ENCODE measurements at places on chromosomes 13 and 19.

DNA sequence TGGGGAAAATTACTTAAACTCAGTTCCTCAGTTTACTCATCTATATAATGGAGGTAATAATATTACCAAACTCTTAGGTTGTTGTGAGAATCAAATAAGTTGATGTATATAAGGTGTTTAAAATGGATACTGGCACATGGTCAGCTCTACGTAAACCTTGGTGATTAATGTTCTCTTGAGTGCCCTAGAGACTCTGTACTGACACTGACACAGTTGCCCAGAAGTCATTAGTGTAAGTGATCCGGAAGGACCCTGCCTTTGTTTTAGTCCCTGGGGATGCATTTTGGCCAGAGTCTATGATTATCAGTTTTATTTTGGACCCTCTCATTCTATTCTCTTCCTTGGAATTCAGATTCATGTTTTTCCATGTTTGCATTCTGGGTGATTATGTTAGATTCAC lies 31.9 kb downstream of the CHST8 start:
- DNase-seq, result no peak

DNA sequence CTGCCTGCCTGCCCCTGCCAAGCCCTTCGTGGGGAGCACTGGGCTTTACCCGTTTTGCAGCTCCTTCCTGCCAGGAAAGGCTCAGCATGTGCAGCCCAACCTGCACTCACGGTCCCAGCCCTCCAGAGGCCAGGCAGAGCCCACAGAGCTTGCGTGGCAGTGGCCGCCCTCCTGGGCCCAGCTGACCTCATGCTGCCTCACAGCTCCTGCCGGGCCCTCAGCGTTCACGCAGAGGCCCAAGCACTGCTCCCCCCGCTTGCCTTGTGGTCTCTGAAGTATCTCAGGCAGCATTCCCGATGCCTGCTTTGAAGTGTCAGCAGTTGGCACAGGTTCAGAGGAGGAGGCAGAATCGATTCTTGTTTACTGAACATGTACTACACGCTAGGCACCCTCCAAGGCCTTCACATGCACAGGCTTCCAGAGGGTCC lies 32.5 kb downstream of the CAPN12 start:
- DNase-seq, result no peak

DNA sequence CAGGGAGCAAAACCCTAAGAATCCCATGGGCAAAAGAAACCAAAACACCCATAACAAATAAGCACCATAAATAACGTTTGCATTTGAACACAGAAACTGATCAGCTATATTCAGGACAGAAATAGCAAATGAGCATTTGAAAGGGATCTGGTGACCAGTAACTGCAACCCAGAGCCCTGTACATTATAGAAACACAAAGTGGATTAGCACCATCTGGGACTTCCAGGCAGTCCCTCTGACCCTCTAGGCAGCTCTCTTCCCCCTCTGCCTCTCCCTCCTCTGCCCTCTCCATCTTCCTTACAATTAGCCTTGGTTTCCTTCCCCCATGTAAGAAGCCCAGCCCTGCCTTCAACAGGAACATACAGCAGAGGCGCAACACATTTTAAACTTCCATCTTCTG lies 215.0 kb downstream of the DCLK1 start:
- no peak for DNase-seq

DNA sequence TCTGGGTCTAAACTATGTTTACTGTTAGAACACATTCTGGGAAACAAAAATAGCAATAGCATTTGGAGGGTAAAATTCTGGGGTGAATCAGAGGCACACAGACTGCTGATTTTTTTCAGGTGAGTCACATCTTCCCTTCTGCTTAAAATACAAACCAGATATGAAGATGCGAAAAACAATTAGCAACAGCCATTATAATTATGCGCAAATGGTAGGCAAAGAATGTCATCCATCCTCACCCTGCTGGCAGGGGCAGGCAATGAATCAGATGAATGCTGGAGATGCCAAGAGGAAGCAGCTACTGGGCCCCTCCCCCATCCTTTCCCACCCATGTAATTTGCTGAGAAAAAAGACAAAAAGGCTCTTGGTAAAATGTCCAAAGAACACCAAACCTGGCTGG lies 282.9 kb downstream of the KLF5 start:
- DNase-seq, result peak; percentile 37

DNA sequence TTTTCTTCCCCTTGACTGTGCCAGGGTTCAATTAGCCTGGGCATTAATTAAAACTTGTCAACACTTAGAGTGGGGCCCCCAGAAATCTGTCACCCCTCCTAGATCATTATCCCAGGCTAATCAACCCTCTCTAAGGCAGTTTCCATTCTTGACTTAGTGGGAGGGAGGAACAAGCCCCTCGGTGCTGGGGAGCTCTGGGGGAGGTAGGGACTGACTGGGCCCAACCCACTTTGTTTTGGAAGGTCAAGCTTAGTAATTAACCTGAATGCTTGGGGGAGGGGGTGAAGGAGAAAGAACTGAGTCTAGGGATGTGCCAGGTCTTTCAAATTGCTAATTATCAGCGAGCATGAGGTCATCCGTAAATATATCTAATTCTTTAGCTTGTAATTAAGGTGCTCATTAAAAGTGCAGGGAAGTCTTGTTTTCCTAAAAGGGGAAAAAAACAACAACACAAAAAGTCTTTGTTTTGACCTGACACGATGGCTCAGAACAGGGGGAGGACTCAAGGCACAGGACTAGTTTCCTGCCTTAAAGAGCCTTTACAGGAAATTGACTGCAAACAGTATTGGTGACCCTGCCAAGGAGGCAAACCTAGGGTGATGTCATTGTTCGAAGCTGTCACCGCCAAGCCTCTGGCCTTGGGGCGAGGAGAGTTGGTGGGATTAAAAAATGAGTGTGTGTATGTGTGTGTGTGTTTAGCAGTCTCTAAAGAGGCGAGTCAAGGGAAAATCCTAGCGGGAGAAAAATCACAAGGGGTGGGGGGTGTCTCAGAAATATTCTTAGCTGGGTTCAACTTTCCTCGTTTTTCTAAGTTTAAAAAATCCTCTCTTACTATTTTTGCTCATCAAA lies 19.4 kb downstream of the ACTN4 start:
- no peak for DNase-seq

DNA sequence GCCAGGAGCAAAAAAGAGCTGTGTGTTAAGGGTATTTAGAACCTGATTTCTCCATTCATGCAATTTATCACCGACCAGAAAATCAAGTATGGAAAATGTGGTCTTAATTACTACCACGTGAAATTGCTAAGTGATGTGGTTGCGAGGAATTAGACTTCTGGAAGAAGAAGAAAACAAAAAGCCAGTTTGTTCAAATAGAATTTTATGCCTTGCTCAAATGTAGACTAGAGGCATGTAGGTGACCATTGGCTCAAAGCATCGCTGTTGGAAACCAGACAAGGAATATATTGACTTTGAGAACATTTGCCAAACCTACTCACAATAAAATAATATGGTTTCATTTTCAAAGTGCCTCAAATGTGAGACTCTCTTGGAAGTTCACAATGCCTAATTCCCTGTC lies 57.3 kb upstream of the LRCH1 start:
- DNase-seq, result no peak

DNA sequence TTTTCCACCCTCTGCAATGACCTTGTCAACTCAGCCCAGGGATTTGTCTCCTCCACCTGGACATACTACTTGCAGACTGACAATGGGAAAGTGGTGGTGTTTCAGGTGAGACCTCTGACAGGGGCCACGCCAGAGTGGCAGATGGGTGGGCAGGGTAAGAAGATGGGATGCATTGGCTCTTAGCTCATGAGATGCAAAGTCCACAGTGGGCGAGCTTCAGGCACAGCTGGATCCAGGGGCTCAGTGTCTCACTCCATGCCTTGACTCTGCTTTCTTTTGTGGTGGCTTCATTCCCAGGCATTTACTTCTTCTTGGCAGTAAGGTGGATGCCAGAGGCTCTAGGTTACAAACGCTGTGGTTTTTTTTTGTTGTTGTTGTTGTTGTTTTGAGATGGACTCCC lies 3.4 kb downstream of the TMEM59L start:
- no peak for DNase-seq

GRCh38 chr13:51804295-51805172 lies 571 bp upstream of the DHRS12 start:
- no peak for DNase-seq

- DNase-seq, result no peak
These were observed 4.3 kb downstream of the ELL start for GRCh38 chr19:18517606-18518005.

- no peak for DNase-seq
These were observed 3.4 kb downstream of the TCF3 start for GRCh38 chr19:1648920-1649541.

- no peak for DNase-seq
These were observed 12.9 kb upstream of the CADM4 start for GRCh38 chr19:43652546-43652874.

- DNase-seq, result no peak
These were observed 4.1 kb downstream of the DAZAP1 start for GRCh38 chr19:1411255-1412191.

DNA sequence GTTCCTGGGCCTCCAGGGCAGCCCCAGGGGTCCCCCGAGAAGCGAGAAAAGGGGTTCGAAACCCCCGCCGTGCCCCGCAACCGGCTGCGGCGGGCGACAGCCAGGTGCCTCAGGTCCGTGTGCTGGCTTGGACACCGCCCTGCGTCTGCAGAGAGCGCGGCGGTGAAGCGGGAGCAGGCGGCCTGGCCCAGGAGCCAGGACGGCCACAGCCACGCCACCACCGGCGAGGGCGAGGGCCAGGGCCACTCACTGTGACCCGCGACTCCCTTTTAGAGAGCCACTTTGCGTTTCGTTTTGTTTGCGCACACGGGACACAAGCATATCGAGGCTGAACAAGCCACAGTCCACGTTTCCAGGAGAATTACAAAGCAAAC lies 110.4 kb downstream of the CRYL1 start:
- DNase-seq, result no peak

DNA sequence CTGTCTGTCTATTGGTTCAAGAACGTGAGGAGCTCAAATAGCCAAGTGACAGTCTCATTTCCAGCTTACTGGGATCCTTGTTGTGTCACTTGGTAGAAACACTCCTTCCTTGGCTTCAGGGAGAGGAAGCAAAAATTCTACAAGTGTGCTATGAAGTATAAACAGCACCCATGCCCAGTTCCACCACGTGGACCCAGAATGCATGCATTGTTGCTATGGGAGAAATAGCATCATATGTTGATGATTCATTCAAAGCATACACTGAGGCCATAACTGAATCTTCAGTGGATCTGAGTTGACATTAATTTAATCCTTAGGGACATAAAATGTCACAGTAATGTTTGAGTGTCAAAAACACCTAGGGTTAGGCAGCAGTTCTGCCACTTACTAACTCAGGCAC lies 199.0 kb upstream of the RXFP2 start:
- DNase-seq, result no peak

DNA sequence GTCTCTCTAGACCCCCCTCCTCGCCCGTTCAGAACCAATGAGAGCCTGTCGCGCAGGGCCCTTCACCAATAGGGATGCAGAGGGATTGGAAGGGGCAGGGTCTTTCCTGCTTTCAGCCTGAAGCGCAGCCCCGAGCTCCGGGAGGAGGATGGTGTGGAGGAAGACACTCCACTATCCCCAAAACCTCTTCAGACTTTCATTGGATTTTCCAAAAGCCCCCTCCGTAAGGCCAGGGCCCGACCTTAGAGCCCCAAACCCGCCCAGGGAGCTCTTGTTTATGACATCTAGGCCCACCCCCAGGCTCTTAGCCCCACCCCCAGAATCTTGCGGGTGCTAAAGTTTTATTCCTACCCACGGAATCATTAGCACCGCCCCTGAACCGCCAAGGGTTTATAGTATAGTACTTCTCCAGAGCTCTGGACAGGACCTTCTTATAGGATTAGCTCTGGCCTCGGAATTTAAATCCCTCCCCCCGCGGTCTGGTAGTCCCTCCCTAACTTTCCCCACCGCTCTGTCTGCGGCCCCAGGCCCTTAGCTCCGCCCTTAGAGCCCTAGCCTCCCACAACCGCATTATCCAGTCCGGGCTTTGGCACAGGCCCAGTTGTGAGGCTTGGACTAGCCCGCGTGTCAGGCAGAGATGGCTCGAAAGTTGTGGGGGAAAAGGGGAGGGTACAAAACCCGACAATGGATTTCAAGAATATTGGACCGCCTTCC lies 6.6 kb upstream of the EML2 start:
- DNase-seq, result peak; percentile 84

DNA sequence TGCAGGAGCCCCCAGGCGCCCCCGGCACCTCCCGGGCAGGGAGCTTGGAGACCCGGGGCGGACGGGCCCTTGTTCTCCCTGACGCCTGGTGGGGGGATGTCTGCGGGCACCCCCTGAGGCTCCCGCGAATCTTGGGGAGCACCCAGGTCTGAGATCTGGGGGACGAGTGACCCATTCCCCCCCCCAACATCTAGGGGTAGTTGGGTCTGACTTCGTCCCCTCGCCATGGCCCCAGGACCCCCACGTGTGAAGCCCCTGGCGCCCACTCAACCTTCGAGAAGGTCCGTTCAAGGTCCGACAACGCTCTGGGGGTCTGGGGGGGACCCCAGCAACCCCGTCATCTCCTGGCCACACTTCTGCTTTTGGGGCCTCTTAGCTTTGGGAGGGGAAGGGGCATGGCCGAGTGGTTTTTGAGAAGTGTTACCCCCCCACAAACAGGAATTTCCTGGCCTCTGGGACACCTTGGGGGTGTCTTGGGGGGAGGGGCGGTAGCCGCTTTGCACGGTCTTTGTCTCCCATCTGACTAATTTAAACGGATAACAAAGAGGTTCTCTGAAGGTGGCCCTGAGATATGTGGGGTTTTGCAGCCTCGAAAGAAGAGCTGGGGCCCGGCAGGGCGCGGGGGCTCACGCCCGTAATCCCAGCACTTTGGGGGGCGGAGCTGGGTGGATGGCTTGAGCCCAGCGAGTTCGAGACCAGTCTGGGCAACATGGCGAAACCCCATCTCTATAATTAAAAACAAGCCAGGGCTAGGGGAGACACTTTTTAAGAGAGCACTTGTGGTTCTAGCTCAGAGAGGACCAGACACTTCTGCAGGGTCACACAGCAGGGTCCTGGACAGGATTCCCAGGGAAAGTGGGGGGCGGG lies 608 bp downstream of the CNN2 start:
- no peak for DNase-seq

GRCh38 chr13:50893211-50893852 lies 16.3 kb upstream of the RNASEH2B start:
- DNase-seq, result no peak

DNA sequence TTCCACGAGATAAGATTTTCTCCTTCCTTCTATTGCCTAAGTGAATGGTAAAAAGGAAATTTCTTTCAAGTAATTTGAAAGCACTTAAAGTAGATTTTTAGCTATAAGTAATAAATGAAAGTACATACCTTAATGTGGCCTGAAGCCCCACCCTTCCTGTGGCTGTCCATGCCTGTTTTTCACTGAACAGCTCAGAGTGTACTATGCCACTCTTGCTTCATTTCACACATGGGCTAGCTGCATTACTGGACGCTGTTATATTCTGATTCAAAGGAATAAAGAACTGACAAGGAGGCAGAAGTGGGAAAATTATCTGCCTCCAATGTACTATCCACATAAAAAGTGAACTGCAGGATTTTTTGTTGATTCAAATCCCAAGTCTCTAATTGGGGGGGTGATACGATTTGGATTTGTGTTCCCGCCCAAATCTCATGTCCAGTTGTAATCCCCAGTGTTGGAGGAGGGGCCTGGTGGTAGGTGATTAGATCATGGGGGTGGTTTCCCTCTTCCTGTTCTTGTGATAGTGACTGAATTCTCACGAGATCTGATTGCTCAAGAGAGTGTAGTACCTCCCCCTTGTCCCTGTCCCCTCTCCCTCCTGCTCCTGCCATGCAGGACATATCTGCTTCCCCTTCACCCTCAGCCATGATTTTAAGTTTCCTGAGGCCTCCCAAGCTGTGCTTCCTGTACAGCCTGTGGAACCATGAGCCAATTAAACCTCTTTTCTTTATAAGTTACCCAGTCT lies 154.7 kb upstream of the SGCG start:
- no peak for DNase-seq

- no peak for DNase-seq
These were observed 11.0 kb downstream of the IFNL1 start for GRCh38 chr19:39307046-39307821.

All from urothelium cell line (cell line).